ENCODE measurements at places on chromosomes 12 and 14. TPM values are rescaled to one million over a fixed set of nuclear protein-coding genes. Genes with fewer than 3 reads are reported as not detected.

Gene BCL11B
- 1.3 TPM for total RNA-seq

Gene BMP4
- total RNA-seq = 11.0 TPM

GRCh38 chr14:89368490-89369477 is 48.2 kb downstream of the FOXN3 start:
- DNase-seq = no peak

GRCh38 chr14:20441461-20441860 is 5.5 kb upstream of the KLHL33 start:
- no peak for DNase-seq

- DNase-seq = peak; percentile 14
Measured at GRCh38 chr14:26255213-26255612, 342.6 kb downstream of the NOVA1 start.

- no peak for DNase-seq
Measured at GRCh38 chr14:64965356-64966000, 6.7 kb downstream of the RAB15 start.
